ENCODE measurements at places on chromosomes 5 and 9. TPM values are rescaled to one million over a fixed set of nuclear protein-coding genes. Genes with fewer than 3 reads are reported as not detected.
A peak's percentile ranks its signal among the peaks of the same experiment; 100 is the strongest.

DNA sequence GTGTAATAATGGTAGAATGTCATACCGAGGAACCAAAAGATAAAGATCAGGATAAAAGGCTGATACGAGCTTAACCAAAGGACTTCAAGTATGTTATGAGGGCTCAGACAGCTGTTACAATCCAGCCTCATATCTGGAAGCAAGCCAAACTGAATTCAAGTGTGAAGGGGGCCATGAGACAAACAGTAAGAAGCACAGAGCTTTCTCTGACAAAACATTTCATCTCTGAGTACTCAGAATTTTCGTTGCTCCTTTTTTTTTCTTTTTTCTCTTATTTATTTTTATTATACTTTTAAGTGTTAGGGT is 52.9 kb upstream of the CD180 start:
- H3K27ac ChIP-seq = no peak overlapping the region
- no peaks in the 10 kb centered on the region for H3K36me3 ChIP-seq
- DNase-seq = no peak
- H3K4me1 ChIP-seq = peaks cover 5% of the 10 kb centered on the region
- no peaks in the 10 kb centered on the region for H3K27me3 ChIP-seq

DNA sequence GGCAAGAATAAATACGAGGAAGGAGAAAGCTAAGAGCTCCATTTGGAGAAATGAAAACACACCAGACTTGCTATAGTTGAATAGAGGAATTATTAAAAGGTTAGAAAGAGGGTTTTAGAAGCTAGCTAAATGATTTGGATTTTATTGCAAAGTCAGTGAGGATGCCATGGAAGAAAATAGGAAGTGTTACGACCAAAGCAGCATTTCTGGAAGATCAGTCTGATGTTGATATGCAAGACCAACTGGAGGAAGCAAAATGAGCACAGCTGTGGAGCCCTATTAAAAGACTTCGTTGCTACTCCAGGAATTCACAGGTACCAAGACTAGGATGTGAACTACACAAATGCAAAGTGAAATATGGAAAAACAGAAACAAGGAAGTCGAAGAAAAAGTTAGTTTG is 2.1 kb downstream of the DHX29 start:
- no peak for DNase-seq
- H3K4me1 ChIP-seq = peaks cover 58% of the 10 kb centered on the region
- no peak overlapping the region for H3K4me3 ChIP-seq
- H3K27me3 ChIP-seq = no peaks in the 10 kb centered on the region
- H3K27ac ChIP-seq = no peak overlapping the region
- H3K36me3 ChIP-seq = no peaks in the 10 kb centered on the region

DNA sequence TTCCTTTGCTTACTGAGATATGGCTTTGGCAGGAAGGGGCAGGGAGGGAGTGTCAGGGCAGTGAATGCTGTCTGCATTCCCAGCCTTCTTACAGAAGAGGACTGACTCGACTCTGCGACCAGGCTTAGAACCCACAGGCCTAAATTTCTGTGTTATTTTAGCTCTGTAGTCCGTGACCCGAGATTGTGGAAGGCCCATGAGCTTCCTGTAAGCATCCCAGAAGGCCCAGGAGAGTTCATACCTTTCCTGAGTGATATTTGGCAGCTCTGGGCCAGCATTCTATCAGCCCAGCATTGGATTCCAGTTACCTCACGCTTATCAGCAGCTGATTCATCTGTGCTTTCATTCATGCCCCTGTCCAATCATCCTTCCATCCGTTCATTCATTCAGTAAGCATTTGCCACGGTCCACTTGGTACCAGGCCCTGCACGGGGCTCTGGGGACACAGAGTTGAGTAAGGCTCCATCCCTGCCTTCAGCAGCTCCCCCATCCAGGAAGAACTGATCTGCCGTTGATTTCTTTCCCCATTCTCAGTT is 28.2 kb upstream of the RPL26L1 start:
- peaks cover 24% of the 10 kb centered on the region for H3K4me1 ChIP-seq
- no peak for DNase-seq
- peak overlapping the region; percentile 74 for H3K27ac ChIP-seq
- no peak overlapping the region for H3K4me3 ChIP-seq

DNA sequence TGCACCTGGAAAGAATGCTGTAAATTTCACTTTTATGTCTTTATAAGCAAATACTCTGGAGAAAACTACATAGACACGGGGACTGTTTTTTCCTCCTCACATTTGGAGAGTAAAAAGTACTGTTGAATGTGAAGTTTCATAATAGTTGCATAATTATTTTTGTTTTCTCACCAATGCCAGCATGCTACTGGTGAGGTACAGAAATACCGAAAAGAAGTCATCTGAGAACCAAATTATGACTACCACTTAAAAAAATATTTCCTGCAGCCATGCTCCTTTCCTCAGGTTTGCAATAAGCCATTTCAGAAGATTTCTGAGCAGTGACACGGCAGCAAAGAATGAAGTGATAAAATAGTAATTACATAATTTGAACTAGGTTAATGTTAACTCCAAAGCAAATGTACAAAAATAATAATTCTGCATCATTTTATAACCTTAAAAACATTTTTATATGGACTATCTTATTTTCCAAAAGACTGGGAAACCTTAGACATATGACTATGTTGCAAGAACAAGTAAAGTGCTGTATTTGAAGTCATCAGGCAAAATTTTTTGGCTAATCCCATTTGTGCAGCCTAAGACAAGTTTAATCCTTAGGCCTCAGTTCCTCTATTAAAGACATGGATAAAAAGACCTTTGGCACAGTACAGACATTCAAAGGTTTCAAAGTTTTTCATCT is 144.7 kb downstream of the PCSK1 start:
- no peaks in the 10 kb centered on the region for H3K27me3 ChIP-seq
- H3K4me1 ChIP-seq = peaks cover 7% of the 10 kb centered on the region
- no peak overlapping the region for H3K27ac ChIP-seq
- DNase-seq = no peak

DNA sequence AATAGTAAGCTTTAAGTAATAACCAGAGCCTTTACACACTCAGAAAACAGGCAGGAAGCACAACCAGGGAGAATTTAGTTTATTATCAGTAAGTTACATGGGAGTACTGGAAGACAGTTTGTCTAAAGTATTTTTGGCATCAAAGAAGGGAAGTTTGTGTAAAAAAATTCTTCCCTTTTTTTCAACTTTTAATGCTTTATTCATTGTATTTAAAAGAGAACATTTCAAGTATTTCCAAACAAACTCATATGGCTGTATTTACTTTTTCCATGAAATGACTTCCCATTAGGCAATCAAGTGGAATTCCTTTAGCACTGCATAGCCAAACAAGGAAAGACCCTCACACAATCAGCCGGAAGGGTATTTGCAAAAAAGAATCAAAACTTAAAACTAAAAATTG is 26.7 kb downstream of the RNF145 start:
- peaks cover 46% of the 10 kb centered on the region for H3K4me1 ChIP-seq
- no peak overlapping the region for H3K4me3 ChIP-seq

DNA sequence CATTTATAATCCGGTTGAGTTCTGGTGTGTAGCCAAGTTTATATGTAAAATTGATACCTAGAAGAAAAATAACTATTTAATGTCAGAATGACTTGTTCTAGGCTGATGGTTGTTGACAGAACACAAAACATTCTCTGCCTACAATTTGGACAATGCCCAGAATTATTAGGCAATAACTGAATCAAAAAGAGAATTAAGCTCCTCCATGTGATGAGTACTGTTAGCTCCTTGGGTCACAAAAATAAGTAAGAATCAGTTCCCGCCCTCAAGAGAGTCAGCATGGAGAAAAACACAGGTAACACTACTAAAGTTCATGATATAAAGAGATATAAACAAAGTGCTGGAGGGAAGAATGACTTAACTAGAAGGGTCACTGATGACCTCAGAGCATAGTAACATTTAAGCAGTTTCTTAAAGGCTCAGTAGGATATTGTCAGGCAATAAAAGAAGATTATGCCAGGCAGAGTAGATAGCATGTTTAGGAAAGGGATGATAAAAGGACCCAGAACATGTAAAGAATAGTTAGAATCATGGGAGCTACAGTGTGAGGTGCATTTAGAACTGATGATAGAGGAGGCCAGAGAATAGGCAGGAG is 200.5 kb upstream of the ACTBL2 start:
- no peaks in the 10 kb centered on the region for H3K4me1 ChIP-seq
- H3K27me3 ChIP-seq = no peaks in the 10 kb centered on the region
- H3K36me3 ChIP-seq = no peaks in the 10 kb centered on the region
- no peak overlapping the region for H3K4me3 ChIP-seq
- no peak for DNase-seq

GRCh38 chr9:113301548-113301947 is 1.6 kb downstream of the RNF183 start:
- DNase-seq = no peak
- no peak overlapping the region for H3K27ac ChIP-seq
- H3K4me1 ChIP-seq = no peaks in the 10 kb centered on the region
- no peak overlapping the region for H3K4me3 ChIP-seq
- no peaks in the 10 kb centered on the region for H3K36me3 ChIP-seq

GRCh38 chr5:88214655-88215054 is 54.0 kb downstream of the TMEM161B start:
- DNase-seq = no peak
- no peak overlapping the region for H3K27ac ChIP-seq
- no peaks in the 10 kb centered on the region for H3K36me3 ChIP-seq
- H3K4me1 ChIP-seq = no peaks in the 10 kb centered on the region

- peak overlapping the region; percentile 63 for H3K27ac ChIP-seq
- H3K27me3 ChIP-seq = no peaks in the 10 kb centered on the region
- H3K36me3 ChIP-seq = no peaks in the 10 kb centered on the region
- H3K4me1 ChIP-seq = peaks cover 22% of the 10 kb centered on the region
These were observed 104.1 kb downstream of the CD180 start for GRCh38 chr5:67092535-67092934.

Gene OR1J2
- not detected for polyA plus RNA-seq

Gene GPR150
- not detected for polyA plus RNA-seq

Gene SPOCK1
- 0.65 TPM for polyA plus RNA-seq
